ENCODE measurements at places on chromosomes 4 and X. TPM values are rescaled to one million over a fixed set of nuclear protein-coding genes. Genes with fewer than 3 reads are reported as not detected.
A peak's percentile ranks its signal among the peaks of the same experiment; 100 is the strongest.

GRCh38 chrX:133939655-133940302 is 45.6 kb downstream of the GPC3 start:
- no peak for DNase-seq

DNA sequence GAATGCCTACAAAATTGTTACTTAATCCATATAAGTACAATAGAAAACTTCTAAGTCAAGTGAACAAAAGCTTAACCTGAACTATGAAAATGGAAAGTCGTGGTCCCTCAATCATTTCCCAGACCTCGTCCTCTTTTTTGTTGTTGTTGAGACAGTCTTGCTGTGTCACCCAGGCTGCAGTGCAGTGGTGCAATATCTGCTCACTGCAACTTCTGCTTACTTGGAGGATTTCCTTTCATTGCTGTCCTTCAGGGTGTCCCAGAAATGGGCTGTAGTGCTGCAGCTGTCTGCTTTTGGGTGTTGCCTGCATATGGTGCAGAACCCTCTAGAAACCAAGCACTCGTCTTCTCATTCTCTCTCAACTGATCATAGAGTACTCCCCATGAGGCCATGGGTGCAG is 75.0 kb upstream of the IL2 start:
- no peak for DNase-seq

DNA sequence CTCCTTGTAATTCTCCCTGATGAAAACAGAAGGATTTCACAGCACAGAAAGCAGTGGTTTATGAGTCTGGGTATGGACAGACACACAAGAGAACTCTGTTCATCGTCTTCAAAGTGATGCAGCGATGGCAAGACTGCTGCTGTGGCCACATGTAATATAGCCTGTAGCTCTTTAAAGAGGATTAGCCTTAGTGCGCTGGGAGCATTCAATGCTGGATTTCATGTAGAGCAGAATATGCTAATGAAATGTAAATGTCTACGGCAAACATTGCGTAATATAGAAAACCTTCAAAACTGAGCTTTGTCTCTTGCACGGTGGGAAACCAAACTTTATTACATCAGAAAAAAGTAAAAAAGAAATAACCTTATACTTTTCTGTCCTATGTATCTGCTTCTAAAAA is 42.9 kb downstream of the ALPK1 start:
- no peak for DNase-seq

The CD40LG gene
- 0.64 TPM for total RNA-seq

DNA sequence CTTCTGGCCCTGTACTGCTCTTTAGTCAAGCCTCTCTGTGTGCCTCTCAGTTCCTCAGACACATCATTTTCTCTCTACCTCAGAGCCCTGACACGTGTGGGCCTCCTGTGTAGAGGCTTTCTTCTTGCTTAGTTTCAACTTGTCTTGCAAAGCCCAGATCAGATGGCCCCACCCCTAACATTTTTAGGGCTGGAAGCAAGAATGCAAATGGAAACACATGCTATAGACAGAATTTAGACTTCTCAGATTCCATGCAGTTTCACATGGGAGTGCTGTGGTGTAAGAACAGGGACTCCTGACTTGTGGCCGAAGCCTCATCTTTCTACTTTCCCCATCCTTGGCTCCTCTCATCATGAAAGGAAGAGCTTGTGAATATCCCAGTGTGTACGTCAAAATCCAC is 350.7 kb downstream of the DCHS2 start:
- no peak for DNase-seq

GRCh38 chr4:27775156-27775555 is 914.5 kb downstream of the STIM2 start:
- no peak for DNase-seq

GRCh38 chrX:10360116-10360515 is 203.3 kb downstream of the CLCN4 start:
- DNase-seq: no peak

- DNase-seq: peak; percentile 72
Observed at GRCh38 chrX:115560978-115561604, at the start of gene PLS3. Gene PLS3, plus strand, starts transcription at chrX:115561174. Its CDS starts 49,077 bp downstream, at chrX:115610251.

Data from transverse colon (tissue), 4 donors.